ENCODE measurements at places on chromosomes 7 and 10. TPM values are rescaled to one million over a fixed set of nuclear protein-coding genes. Genes with fewer than 3 reads are reported as not detected.
A peak's percentile ranks its signal among the peaks of the same experiment; 100 is the strongest.

FAM24A gene
- not detected for total RNA-seq

ANKRD30A gene
- not detected for total RNA-seq

GPR37 gene
- not detected for total RNA-seq

GAD2 gene
- not detected for total RNA-seq

CCDC136 gene
- 3.2 TPM for total RNA-seq

DNA sequence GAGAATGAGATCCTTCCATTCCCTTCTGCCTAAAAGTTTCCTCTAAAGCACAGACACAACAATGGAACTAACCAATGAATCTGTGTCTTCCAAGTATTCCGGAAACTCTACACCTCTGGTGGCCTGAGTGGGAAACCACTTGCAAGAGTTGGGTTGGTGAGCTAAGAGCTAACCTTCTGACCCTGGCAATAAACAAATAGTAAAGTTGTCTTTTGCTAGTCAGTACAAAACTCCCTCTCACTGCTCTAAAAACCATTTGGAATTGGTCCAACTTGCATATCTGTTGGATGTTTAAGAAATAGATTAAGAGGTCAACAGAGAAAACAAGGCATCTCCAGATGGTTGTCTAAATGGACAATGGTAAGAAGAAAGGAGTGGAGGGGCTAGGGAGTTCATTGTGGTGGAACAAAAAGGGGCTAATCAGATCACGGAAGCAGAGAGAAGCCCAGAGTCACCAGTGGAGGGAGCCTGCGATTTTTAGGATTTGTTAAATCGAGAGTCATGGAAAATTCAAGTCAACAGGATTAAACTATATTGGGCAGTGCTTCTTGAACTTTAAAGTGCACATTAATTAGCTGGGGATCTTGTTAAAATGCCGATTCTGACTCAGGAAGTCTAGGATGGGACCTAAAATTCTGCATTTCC is 192.3 kb downstream of the EVX1 start:
- DNase-seq, result peak; percentile 62

DNA sequence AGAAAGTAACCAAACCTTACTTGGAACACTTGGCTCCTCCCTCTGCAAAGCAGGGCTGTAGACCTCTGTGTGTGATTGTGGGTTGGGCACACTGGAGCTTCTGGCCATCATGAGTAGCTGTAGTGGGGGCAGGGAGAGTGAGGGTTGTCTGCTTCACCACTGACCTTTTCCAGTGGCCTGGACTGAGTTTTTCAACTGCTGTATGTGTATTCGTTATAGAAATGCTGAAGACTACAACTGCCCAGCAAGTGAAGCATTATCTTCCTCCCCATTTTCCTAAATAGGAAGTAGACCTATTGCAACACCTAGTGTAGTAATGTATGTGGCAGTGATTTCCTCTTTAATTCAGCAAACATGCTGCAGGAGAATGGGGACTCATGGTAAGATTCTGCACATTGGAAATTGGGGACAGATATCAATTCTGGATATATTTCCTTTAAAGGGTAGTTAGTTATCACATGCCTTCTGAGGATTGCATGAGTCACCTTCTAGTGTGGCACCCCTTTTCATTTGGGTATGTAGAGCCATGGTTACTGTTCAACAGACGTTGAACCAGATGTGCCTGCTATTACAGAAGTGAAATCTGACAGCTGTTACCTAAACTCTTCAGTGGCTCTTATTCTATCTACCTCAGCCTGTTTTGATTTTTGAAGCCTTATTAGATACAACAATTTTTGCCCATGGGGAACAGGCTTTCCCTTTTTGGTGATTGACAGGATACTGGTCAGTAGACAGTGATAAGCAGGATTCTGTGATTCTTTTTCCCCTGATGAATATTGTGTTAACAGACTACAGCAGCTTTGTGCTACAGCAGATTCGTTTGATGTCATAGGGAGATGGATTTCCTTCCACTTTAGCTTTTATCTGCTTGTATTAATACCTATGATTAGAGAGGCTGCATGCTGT is 130.9 kb downstream of the SND1 start:
- peak; percentile 75 for DNase-seq

DNA sequence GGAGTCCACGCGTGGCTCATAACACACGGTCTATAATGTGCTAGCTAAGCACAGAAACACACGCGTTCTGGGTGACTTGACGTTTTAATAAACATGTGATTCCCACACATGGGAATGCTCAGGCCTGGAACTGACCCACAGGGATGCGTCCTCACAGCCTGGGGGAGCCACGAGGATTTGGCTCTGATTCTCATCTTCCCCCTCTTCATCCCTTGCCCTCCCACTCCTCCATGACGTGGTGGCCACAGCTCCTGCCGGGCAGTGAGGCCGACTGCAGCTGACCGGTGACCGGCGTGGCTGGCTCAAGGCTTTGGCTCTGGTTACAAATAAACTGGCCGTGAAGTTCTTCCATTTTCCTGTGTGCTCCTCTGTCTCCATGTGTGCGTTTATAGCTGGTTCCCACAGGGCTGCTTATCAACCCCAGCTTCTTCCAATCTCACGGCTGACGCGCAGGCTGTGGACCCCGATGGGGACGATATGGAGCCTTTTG is 40.9 kb upstream of the KLF6 start:
- DNase-seq, result peak; percentile 84

DNA sequence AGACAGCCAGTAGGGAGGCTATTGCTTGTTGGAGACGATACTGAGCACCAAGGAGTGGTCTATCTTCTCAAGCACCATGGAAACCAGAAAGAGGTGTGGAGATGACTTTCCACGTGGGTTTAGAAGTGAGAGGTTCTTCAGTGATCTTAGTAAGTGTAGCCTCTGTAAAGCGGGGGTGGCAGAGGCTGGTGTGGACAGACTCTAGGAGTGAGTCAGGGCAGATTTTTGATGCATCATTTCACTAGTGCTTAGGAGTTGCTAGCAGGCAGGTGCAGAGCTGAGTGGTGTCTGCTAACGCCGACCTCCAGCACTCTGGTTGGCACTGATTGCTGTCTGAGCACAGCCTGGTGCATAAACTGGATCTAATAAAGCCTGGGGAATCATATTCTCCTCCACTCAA is 78.4 kb upstream of the ADO start:
- no peak for DNase-seq

DNA sequence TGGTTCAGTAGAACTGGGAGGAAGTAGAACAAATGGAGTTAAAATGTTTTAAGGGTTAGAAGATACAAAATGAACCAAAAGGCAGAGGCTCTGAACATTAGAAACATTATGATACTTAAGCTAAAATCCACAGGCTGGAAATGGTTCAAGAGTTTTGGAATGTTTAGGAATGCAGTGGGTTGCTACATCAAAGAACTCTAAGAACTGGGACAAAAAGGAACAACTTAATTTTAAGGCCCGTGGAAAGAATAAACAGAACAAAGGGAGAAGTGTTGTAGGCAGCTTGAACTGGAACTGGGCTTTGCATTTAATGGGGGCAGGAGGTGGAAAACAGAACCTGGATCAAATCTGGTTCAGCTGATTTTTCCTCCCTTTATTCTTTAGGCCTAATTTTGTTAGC is 3.5 kb upstream of the C7orf25 start:
- DNase-seq, result no peak

DNA sequence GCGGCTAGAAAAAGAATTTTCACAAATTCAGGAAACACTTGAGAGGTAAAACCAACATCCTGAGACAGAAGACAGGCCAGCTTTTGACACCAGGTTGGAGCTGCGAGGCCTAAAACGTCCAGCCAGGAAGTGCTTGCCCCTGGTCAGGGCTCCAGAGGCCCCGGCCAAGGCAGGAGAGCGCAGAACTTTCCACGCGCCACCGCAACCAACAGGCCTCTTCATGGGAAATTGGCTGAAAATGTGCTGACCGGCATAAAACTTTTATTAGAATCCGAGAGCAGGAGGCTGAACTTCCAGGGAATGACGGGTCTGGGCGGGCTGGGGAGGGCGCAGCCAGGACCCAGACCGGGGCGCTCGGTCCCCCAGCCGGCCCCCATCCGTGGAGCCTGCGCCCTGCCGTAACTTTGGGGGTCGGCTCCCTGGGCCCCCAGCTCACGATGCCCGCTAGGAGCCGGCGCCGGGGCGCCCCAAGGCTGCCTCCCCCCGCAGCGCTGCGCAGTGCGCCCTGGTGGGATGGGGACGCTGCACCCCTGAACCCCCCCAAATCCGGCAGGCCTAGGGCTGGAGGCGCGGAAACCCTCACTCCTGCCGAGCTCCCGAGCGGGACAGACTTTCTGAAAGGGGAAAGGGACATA is 414.0 kb upstream of the MKI67 start:
- DNase-seq, result no peak

DNA sequence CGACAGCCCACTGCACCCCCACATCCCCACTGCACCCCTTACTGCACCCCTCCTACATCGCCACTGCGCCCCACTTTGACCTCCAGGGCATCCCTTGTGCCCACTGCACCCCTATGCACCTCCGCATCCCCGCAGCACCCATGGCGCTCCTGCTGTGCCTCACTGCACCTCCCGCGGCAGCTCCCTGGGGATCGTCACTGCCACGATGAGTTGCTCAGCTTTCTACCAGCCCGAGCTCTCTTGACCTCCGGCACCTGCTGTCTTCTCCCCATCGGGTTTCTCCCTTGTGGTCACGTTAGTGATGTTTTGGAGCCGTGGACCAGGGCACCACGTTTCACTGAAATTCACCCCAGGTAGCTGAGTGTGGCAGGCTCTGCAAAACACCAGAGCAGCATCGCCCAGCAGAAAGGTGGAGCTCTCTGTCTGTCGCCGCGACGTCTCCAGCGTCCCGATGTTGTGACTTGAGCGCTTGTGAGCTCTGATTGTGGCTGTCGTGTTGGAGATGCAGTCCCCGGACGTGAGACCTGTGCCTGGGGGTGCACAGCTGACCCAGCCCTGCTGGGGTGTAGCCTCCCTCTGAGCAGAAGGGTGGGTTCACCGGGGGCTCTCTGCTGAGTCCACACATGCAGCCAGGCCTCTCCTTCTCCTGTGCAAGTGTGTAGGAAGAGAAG is 147.7 kb downstream of the DNAJB6 start:
- DNase-seq, result no peak

GRCh38 chr7:36214608-36215456 is 61.8 kb downstream of the EEPD1 start:
- DNase-seq, result no peak

- DNase-seq, result peak; percentile 52
These were observed 54.8 kb upstream of the AGBL3 start for GRCh38 chr7:134931487-134931886.

DNA sequence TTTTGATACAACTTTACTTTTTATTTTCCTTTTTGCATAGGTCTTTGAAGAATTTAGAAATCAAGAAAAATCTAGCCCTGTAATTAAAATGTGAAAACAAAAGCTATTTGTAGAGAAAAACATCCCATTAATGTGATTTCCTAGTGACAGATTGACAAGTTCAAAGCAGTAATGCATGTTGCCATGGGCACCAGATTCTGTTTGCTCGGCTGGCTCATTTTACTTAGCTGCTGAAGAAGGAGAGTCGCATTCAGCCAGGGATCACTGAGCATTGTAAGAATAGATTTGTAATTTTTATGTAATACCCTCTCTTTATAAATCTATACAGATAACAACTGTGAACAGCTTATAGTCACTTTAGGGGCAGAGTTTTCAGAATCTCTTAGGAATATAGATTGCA is 28.5 kb downstream of the DNAJB9 start:
- DNase-seq, result no peak

DNA sequence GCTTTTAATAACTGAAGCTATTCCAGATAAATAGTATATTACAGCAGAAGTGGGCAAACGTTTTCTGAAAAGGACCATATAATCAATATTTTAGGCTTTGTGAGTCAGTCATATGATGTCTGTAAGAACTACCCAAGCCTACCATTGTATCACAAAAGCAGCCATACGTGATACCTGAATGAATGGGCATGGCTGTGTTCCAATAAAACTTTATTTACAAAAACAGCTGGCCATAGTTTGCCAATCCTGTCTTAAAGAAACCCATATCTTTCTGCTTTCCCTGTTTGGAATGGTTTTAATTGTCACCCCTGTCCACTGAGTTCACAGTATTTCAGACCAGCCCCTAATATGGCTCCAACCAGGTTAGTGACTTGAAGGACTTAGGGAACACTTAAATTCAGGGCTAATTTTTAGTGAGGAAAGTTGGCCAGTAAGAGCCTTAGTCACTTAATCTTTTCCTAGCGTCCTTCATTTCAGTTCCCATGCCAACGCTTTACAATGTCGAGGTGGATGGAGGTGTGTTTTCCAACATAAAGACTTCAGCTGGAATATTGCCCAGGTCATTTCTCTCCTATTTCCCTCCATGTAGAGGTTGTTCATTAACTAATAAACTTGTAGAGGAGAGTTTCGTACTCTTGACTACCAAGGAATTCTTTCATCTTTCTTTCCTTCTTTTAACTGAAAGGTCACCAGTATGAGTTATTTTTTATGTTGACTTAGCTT is 184.5 kb downstream of the TRIL start:
- DNase-seq, result no peak

- DNase-seq, result no peak
These were observed 5.6 kb downstream of the TMEM120A start for GRCh38 chr7:75988568-75989499.

DNA sequence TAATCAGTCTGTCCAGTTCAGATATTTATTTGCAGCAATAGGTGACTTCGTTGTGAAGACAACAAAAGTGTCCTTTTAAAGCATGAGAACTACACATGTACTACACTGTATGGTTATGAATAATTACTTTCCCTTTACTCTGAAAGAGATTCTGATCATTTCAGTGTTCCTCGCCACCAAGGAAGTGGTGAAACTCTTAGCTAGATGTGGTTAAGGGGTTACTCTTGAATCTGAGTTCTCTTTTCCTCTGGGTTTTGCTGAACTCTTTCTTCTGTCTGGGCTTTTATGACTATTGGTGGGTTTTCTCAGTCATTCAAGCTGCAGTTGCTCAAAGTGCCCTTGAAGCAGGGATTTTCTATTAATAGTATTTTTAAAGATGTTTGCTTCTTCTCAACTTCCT is 127.9 kb upstream of the SEM1 start:
- no peak for DNase-seq

- no peak for DNase-seq
These were observed 281.0 kb downstream of the ADRA2A start for GRCh38 chr10:111357859-111358258.

DNA sequence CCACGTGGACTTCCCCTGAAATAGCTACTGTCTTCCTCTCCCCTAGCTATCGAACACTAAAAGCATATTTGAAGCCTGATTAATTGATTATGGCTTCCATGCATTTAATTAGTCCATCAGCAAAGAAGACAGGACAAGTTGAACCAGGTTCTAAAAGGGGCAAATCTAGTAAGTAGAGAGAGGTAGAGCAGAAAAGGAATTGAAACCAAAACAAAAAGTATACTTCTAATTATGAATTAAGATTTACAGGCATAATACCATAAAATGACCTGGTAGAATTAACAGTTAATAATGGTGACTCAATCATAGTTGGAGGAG is 393 bp upstream of the DNAJC1 start:
- DNase-seq, result no peak

DNA sequence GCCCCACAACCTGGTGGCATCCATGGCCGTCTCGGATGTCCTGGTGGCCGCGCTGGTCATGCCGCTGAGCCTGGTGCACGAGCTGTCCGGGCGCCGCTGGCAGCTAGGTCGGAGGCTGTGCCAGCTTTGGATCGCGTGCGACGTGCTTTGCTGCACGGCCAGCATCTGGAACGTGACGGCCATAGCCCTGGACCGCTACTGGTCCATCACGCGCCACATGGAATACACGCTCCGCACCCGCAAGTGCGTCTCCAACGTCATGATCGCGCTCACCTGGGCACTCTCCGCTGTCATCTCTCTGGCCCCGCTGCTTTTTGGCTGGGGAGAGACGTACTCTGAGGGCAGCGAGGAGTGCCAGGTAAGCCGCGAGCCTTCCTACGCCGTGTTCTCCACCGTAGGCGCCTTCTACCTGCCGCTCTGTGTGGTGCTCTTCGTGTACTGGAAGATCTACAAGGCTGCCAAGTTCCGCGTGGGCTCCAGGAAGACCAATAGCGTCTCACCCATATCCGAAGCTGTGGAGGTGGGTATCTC is 1.1 kb downstream of the HTR5A start:
- no peak for DNase-seq

Data from LHCN-M2 (cell line).